ENCODE measurements at places on chromosomes 7 and 10.

DNA sequence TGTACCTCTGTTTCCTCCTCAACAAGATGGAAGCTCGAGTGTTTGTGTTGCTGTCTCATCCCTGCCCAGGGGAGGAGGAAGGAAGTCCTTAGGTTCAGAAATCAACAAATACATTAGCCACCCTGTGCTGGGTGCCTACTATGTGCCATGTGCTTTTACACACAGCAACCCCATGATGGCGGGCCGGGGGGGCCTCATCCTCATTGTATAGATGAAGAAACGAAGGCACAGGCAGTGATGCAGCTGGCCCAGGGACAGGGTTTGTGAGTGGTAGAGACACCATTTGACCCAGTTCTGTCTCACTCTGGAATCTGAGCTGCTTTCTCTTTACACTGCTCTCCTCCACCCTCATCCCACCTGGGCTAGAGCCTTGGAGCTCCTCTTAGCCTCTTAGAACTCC lies 1.9 kb upstream of the CALHM2 start:
- no peak for DNase-seq

- no peak for DNase-seq
These were observed 75.4 kb downstream of the CSTF2T start for GRCh38 chr10:51624013-51624412.

- DNase-seq: no peak
These were observed 36.9 kb upstream of the KDM7A start for GRCh38 chr7:140213684-140214074.

DNA sequence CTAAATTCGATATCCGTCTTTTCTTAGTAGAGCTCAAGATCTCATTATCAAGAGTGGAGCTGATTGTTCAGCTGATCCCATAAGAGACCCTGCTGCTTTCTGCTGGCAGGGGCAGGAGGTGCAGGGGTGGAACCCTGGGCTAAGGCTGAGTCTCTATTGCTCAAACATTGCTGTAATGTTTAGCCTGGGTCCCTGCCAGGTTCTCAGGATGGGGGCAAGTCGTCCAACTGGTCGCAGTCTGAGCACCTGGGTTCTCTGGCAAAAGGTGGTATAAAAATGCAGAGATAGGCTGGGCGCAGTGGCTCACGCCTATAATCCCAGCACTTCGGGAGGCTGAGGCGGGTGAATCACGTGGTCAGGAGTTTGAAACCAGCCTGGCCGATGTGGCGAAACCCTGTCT lies 62.0 kb upstream of the NRBF2 start:
- DNase-seq: no peak

DNA sequence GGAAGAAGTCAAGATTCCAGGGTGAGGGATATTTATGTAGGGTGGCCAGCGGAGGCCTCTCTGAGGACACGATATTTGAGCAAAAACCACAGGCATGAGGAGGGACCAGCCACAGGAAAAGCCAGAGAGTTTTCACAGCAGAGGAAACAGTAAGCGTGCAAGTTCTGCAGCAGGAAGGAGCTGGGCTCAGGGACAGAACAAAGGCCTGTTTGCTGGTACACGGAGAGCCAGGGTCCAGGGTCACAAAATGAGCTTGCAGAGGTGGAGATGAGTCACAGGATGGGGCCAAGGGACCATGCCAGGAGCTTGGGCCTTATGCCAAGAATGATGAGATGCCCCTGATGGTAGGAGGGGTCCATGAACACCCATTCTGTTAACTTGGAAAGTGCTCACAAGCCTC lies 283.5 kb downstream of the PLXNA4 start:
- DNase-seq: no peak

- no peak for DNase-seq
These were observed 333.6 kb downstream of the LRRTM3 start for GRCh38 chr10:67259319-67259929.

DNA sequence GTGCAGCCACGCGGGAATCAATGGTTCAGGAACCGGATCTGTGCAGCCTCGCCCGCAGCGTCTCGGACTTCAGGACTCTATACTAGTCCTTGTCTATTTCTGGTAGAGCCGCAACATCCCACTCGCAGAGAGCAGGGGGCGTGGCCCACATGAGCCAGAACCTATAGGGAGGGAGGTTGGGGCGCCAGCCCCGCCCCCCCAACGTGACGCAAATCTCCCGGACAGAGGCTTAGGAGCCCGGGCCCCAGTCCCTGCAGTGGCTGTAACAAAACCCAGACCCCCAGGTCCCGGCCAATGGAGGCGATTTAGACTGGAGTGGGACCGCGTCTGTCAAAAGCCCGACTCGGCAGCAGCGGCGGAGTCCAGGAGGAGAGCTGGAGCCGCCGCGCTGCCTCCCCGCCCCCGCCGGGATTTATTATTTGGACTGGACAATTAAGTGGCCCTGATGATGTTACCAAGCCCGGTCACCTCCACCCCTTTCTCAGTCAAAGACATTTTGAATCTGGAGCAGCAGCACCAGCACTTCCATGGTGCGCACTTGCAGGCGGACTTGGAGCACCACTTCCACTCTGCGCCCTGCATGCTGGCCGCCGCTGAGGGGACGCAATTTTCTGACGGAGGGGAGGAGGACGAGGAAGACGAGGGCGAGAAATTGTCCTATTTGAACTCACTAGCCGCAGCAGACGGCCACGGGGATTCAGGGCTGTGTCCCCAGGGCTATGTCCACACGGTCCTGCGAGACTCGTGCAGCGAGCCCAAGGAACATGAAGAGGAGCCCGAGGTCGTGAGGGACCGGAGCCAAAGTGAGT lies at the start of gene NKX2-3:
NKX2-3 (plus strand) TSS at position 256 of the 809 bp plus-strand sequence; CDS start at position 446, 190 bp downstream.
- peak; percentile 72 for DNase-seq

DNA sequence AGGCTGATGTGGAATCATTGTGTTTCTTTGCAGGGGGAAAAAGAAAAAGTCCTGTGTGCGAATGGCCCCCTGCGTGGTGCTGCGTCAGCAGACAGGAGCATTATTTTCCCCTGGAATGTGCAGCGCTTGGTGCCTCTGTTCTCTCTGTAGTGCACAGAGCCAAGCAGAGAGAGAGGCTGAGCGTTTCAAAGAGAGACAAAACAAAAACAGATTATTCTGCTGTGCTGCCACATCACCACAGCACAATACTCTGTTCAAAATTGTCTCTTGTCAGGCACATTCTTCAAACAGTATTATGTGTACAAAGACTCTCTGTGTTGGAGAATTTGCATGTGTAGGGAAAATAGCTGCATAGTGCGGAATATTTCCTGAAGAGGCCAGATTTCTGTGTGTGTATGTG lies 609.0 kb downstream of the SDK1 start:
- no peak for DNase-seq

DNA sequence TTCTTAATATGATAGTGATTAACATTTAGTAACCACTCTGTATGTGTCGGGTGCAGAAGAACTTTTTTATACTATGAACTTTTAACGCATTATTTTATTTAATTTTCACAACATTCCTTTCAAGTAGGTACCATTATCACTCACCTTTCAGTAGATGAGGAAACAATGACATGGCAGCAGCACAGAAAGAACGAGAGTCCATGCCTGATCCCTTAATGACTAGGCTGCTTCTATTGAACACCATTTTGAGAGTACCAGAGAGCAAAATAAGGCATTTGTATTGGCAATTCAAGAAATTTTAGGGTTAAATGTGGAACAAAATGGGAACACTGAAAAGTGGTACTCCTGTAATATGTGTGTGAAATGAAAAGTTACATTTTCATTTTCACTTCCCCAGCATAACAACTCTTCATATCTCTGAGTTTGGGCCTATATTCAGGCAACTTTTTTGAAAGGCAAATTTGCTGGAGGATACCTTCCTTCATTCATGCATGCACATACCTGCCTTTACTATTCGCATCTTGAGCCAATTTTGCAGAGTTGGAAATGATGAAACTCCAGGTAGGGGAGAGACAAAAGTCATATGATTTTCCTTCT lies 12.8 kb downstream of the LRRN3 start:
- no peak for DNase-seq

- peak; percentile 76 for DNase-seq
These were observed 126.4 kb upstream of the CCDC6 start for GRCh38 chr10:60032723-60033122.

DNA sequence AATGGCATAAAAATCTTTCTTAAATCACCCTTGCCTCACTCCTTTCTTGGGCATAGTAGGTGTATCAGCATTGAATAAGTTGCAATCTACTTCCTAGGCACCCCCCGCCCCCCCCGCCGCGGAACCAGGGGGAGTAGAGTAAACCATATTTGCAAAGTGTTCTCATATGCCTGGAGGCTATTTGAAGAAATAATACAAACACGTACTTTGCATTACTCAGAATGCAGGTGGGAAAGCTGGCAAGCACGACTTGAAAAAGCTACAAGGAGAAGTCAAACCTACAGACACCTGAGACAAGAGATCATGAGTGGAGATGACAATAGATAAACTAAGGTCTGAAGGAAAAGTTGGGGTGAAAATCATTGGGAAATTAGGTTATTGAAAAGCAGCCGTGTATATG lies 65.6 kb downstream of the POM121L12 start:
- no peak for DNase-seq

- no peak for DNase-seq
These were observed 31.5 kb downstream of the ST8SIA6 start for GRCh38 chr10:17422931-17423330.

DNA sequence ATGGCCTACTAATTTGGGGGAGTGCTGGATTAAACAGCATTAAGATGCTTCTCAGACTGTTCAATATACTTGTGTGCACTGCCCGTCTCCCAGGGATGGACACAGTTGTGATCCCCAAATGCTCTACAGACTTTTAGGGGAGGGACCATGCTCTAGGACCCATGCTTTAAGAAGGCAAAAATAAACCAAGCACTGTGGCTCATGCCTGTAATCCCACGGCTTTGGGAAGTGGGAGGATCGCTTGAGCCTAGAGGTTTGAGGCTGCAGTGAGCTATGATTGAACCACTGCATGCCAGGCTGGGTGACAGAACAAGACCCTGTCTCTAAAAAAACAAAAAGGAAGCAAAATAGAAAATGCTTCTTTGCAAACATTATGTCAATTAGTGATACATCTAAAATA lies 102.6 kb downstream of the VOPP1 start:
- DNase-seq: no peak

DNA sequence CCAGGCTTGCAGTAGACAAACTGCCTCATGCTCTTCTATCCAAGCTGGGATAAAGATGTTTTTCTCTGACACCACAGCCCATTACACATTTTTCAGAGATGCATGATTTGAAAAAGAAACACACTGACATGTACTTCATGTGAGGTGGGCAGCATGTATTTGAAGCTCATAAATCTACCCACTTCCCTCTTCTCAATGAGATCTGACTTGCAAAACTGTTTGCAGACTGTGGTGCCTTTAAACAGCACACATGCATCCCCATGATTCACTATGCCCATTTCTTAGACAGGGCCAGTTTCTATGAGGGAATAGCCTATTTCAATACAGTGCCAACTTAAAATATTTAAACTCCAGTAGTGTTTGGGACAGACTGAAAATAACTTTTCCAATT lies 109.8 kb downstream of the GLI3 start:
- DNase-seq: no peak

GRCh38 chr7:157404845-157405481 lies 68.2 kb downstream of the DNAJB6 start:
- DNase-seq: peak; percentile 18

DNA sequence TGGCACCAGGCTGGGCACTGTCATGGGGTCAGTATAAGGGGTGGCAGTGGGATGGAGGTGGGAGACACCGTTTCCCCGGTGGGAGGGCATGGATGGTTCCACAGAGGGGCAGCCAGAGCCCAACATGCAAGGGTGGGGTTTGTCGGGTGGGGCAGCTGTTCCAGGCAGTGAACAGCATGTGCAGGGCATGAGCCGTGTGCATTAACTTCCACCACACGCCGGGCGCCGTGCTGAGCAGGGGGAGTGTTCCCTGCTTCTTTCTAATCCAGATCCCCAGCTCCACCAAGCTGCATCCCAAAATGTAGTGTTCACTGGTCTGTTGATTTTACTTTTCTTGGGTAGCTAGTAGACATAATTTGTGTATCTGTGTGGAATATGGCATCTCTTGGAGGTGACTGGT lies 29.3 kb downstream of the ADRA2A start:
- DNase-seq: no peak

GRCh38 chr10:131817866-131818509 lies 82.8 kb upstream of the PPP2R2D start:
- DNase-seq: no peak

DNA sequence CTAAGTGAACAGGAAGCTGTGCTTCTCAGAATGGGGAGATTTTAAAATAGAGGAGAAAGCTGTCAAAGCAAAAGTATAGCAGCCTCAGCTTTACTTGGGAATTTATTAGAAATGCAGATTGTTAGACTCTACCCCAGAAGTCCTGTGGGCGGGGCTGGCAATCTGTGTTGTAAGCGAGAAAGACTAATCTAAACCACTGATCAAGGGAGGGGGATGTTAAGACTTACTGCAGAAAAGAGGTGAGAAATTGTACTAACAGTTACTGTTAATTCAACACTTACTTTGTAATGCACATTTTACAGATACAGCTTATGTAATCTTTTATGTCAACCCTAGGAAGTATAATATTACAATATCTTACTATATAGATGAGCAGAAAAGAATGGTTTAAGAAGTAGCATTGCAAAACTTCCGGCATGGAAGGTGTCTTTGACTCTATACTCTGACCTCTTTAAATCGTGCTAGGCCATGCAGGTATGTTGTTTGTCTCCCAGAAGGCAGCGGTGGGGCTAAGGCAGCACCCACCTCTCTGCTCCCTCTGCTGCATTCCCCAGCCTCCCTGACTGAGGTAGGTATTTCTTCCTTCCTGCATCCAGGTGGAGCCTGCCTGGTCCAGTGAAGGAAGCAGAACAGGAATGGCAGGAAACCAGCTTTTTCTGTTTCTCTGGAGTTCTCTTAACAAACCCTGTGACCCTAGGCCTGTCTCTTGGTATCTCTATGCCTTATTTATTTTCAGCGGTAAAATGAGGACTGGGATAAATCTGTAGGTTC lies 462.2 kb downstream of the AUTS2 start:
- DNase-seq: no peak

DNA sequence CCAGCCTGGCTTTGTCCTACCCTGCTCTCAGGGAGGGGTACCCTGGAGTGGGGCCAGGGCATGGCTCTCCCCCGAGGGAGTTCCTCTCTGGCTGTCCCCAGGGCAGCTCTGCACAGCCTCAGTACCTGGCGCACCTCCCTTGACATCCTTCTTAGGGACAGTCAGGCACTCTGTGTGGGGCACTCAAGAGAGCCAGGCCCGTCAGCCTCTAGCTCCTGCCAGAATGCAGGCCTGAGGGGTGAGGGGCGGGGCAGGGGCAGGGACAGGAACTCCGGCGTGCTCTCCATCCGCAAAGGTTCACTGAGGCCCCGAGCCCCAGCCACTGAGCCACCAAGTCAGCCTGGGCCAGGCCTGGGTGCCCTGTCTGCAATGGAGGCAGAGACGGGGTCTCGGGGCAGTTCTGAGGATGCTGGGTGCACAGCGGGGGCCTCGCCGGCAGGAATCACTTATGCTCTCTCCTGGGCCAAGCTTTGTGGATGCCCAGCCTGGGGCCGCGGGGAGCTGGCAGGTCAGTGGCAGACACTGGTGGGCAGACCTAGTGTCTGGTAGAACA lies 10.1 kb downstream of the LIMK1 start:
- peak; percentile 20 for DNase-seq

All from suppressor macrophage (primary cell).